ENCODE measurements at places on chromosomes 4 and X.

GRCh38 chr4:7627251-7628250 lies 192.8 kb upstream of the PSAPL1 start:
- DNase-seq = no peak

DNA sequence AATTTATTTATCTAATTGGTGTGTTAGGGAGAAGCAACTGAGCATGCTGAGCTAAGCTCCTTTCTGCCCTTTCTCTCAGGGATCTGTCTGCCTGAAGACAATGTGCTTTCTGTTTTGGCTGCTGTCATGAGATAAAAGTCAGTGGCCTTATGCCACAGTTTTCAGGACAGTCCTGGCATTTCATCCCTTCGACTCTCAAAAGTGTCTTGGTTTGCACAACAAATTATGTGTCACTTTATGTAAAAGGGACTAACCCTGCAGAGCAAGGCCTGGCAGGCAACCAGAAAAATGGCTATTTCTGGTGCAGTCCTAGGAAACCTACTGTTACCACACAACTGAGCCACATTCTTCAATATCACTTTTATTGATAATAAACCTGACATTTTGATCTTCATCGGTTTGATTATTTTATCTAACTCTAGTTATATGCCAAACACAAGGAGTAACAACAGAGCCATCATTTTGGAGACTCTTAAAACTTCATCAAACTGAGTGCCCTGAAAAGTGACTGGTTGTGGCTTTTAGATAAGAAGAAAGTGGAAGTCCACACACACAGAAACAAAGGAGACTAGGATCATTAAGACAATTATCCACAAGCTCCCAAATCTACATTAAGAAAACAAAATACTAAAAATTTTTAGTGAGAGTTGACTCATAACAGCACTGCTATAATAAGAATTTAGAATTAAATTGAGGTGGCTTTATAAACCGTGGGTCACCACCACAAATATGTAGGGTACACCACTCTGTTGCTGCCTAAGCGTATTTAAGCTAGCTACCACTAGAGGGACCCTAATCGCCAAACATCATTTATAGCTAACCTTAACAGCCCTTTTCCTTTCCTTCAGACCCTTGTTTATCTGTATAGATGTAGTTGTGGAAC lies 95.9 kb upstream of the PTPN13 start:
- no peak for DNase-seq

DNA sequence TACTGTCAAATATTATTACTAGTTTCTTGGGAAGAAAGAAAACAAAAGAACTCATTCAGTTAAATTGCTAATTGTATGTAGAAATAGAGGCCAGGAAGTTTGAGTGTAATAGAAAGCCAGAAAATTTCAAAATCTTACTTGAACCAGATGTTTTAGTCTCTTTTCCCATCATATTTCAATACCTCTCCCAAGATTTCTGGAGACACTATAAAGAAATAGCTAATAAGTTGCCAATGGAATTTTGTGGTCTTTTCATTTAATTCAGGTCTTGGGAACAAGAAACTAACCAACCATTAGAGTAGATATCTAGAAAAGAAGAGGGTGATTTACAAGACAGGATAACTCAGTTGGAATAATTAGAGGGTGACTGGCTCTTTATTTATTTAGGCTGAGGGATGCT lies 112.2 kb downstream of the AGTR2 start:
- DNase-seq = no peak

- DNase-seq = no peak
These were observed 39.2 kb upstream of the HMX1 start for GRCh38 chr4:8910822-8911315.

- no peak for DNase-seq
These were observed 45.5 kb downstream of the SORCS2 start for GRCh38 chr4:7237873-7238272.

DNA sequence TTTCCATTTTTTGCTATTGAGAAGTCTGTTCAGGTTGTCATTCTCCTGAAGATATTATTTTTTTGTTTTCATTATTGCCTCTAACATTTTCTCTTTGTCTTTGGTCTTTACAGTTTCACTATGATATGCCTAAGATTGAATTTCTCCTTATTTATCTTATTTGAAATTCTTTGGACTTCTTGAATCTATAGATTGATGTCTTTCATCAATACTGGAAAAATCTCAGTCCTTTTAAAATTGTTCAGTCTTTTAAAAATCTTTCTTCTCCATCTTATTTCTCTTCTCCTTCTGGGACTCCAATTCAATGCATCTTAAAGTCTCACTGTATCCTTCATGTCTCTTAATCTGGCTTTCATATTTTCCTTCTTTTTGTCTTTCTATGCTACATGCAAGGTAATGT lies 86.7 kb downstream of the KIT start:
- DNase-seq = no peak

DNA sequence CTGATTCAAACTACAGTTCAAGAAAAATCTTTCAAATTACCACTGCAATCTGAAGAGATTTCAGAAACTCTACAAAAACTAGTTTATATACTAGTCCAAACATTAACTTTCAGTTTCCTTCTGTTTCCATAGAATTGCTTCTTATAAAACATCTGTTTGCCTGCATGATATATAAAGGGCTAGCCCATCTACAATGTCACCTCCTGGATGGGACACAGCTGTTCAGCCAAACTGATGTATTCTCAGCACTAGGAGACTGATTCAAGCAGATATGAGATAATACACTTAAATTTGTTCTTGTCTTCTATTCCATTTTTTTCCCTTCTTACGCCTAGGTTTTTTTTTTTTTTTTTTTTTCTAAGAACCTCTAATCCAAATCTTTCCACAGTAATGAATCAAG lies 1569.7 kb upstream of the IGFBP7 start:
- no peak for DNase-seq

- no peak for DNase-seq
These were observed 49.0 kb downstream of the HTN1 start for GRCh38 chr4:70099206-70099605.

DNA sequence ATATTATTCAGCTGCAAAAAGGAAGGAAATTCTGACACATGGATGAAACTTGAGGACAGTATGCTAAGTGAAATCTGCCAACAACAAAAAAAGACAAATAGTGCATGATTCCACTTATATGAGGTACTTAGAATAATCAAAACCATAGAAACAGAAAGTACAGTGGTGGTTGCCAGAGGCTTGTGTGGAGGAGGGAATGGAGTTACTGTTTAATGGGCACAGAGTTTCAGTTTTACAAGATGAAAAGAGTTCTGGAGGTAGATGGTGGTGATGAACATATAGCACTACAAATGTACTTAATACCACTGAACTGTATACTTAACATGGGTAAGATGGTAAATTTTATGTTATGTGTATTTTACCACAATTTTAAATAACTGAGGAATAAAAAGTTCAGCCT lies 212.0 kb upstream of the KLF3 start:
- no peak for DNase-seq

GRCh38 chr4:184688447-184688846 lies 38.9 kb downstream of the PRIMPOL start:
- no peak for DNase-seq

DNA sequence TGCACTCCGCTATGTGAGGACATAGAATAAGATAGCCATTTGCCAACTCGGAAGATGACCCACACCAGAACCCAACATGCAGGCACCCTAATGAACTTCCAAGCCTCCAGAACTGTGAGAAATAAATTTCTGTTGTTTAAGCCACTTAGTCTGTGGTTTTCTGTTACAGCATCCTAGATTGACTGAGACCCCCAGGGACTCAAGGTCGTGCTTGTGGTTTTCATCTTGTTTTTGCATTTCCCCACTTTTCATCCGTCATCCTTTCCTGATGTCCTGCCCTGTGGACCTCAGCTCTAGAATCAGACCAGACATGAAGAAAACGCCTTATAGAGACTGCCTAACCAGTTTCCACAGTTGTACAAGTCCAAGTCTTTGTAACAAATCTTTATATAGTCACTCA lies 54.4 kb downstream of the MCUB start:
- DNase-seq = no peak

DNA sequence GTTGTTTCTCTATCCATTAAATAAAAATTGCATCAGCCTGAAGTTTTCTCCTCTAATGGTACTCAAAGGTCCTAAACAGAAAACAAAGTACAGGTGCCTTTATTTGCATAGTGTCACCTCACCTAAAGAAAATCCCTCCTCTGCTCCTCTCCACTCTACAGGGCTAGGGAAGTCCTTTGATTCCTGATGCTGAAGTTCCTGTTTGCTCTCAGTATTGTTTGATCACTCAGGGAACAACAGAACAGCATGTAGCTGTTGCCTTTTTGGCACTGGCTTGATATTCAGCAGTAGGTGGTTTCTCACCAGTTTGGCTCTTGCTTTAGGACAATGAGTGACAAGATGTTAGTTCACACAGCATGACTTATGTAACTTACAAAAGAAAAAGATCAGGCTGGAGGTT lies 156.2 kb upstream of the SLC7A11 start:
- DNase-seq = peak; percentile 96

DNA sequence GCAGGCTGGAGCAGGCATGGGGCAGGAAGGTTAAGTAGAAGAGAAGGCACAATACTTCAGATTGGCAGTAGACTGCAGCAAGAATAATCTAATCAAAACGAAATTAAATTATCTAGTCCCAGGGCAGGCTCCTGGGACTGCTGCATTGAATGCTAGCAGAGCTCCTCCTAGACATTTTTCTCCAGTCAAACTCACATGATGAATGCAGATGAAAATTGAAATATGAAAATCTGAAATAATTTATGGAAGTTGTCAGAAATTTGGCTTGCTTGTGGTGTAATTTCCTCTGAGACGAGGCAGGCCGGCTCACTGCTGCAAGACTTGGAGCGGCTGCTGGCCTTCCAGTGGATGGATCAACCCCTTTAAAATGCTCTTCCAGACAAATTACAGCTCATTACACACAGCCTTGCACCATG lies 78.0 kb upstream of the TMEM33 start:
- DNase-seq = no peak

DNA sequence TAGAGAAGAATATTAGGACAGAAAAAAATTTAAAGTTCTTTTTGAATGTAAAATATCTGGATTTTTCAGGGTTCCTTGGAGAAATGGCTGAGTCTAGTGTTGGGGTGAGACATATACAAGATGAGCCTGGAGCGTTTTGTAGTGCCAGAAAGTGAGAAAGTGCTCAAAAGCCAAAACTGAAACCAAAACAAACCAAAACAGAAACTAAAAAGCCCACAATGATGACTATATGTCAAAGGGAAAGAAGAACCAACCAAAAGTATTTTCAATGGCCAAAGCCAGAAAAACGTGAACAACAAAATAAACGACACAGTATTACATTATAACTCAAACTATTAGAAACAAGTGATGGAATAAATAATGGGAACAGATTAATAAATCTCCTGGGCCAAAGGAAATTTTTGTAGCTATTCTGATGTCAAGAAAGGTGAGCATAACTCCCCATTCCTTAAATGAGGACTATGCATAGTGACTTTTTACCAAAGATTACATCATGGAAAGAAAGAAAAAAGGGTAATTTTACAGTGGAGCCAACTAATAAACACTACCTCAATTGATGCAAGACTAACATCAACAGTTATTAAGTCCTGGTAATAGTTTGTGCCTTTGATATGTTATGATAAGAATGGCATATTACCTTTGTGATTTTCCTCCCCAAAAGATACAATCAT lies 1137.6 kb downstream of the C4orf33 start:
- no peak for DNase-seq

GRCh38 chrX:10714531-10714930 lies 94.1 kb upstream of the MID1 start:
- no peak for DNase-seq

- no peak for DNase-seq
These were observed 384.5 kb downstream of the NAF1 start for GRCh38 chr4:162782096-162782777.

DNA sequence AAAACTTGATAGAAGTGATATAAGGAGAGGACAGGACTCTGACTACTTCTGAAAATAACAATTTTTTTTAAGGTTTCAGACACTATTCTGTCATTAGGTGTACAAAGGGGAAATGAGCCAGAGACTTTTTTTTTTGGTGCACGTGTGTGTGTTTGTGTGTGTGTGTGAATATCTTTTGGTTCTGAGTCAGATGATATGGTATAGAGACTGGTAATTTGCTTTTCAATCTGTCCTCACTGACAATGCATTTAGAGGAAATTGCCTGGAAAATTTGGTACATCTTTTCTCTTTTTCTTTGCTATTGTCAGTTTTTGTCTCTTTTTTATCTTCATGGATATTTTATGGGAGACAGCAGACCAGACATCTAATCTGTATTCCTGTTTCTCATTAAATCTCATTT lies 59.3 kb downstream of the DDIT4L start:
- no peak for DNase-seq

- no peak for DNase-seq
These were observed 1.7 kb downstream of the SRD5A3 start for GRCh38 chr4:55347610-55348228.

- no peak for DNase-seq
These were observed 11.2 kb downstream of the P2RY8 start for GRCh38 chrX:1525583-1526355.

DNA sequence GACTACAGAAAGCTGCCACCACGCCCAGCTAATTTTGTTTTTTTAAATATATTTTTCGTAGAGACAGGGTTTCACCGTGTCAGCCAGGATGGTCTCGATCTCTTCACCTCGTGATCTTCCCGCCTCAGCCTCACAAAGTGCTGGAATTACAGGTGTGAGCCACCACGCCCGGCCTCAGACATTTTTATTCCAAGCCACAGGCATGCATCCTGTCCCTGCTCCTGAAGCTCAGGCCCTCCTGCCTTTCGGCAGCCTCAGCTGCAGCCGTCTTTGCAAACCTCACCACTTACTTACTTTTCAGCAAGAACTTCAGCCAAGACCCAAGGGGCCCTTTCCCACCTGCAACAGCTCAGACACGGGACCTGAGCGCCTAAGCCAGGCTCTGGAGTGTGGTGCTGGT lies 26.0 kb downstream of the FAM53A start:
- DNase-seq = no peak

GRCh38 chrX:151633157-151633556 lies 62.1 kb upstream of the PRRG3 start:
- DNase-seq = no peak

DNA sequence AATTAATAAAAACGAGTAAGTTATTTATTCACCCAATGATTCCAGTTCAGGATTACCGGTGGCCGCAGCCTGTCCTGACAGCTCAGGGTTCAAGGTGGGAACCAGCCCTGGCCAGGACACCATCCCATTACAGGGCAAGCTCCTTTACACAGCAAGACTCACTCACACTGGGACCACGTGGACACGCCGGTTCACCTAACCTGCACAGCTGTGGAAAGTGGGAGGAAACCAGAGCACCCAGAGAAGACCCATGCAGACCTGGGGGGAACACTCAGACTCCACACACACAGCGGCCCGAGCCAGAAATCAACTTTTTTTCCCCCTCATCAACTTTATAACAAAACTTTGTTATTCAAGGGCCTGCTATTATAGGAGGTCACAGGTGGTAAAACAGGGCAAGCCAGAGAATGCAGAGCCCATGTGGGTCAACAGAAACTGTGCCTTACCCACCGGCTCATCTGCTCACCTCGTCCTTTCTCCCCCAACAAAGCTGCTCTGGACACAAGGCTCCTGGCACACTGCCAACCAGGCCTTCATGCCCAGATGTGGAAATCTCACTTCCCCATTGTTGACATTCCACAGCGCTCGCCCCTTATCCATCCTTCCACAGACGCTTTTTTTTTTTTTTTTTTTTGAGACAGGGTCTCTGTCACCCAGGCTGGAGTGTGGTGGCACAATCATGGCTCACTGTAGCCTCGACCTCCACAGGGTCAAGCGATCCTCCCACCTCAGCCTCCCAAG lies 8.0 kb upstream of the ODAPH start:
- no peak for DNase-seq

GRCh38 chr4:99404595-99405287 lies 30.4 kb downstream of the ADH7 start:
- no peak for DNase-seq

Measured in LNCaP clone FGC (cell line).